ENCODE measurements at places on chromosomes 7 and 10. TPM values are rescaled to one million over a fixed set of nuclear protein-coding genes. Genes with fewer than 3 reads are reported as not detected.

Gene CAV1
- 434 TPM for total RNA-seq

Gene FGFR2
- total RNA-seq = 58.6 TPM

Gene PLXDC2
- total RNA-seq = 46.5 TPM

Gene SPDYE11
- total RNA-seq = not detected

Gene GIMAP8
- total RNA-seq = 15.2 TPM

Gene ZDHHC6
- 18.6 TPM for total RNA-seq

Gene PCGF5
- 57.5 TPM for total RNA-seq

Gene HGF
- total RNA-seq = 13.4 TPM

Gene MIOS
- 21.1 TPM for total RNA-seq

Gene CDK14
- 17.7 TPM for total RNA-seq

Gene MAD1L1
- total RNA-seq = 29.9 TPM

Gene ZNF804B
- total RNA-seq = not detected

Gene NUTM2D
- 2.3 TPM for total RNA-seq

Gene IKZF1
- 3.6 TPM for total RNA-seq

DNA sequence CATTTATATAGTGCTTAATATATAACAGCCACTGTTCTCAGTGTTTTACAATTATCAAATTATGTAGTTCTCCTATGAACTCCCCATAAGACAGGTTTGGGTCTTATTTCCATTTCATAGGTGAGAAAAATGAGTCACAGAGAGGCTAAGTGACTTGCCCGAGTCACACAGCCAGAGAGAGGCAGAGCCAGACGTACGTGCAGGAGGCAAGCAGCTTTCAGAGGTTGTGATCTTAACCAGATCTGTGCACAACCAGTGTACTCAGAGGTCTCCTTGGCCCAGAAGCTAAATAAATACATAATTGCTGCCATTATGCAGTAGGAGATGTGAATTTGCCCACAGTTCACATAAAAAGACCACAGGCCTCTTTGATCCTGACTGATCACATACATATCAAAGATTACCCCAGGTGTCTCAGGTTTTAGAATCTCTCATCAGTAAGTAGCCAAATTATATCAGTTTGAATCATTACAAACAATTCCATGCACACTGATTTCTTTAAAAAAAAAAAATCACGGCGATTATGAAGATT lies 304.7 kb upstream of the AOAH start:
- H3K4me3 ChIP-seq = no peak overlapping the region
- DNase-seq = no peak
- no peaks in the 10 kb centered on the region for H3K36me3 ChIP-seq
- no peaks in the 10 kb centered on the region for H3K27me3 ChIP-seq
- H3K4me1 ChIP-seq = peaks cover 22% of the 10 kb centered on the region

DNA sequence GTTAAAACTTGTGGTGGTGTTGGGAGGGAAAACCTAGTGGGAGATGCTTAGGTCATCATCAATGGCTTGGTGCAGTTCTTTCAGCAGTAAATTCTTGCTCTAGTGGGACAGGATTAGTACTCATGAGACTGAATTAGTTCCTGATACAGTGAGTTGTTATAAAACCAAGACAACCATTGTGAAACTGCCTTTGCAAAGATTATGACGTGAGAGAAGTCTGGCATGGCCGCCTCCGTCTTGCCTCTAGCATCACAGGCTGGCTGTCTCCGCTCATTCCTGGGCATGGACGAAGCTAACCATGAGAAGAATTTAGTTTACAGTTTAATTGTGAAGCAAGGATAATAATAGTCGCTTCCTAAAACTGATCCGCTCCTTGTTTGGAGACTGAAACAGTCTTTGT lies 186.4 kb downstream of the KIF20B start:
- no peaks in the 10 kb centered on the region for H3K36me3 ChIP-seq
- H3K27me3 ChIP-seq = no peaks in the 10 kb centered on the region
- no peak overlapping the region for H3K27ac ChIP-seq
- H3K4me1 ChIP-seq = no peaks in the 10 kb centered on the region
- no peak for DNase-seq

GRCh38 chr10:120103738-120104560 lies 211.4 kb downstream of the SEC23IP start:
- H3K4me3 ChIP-seq = no peak overlapping the region
- no peak for DNase-seq
- H3K36me3 ChIP-seq = no peaks in the 10 kb centered on the region
- no peak overlapping the region for H3K27ac ChIP-seq
- H3K27me3 ChIP-seq = no peaks in the 10 kb centered on the region

- no peak overlapping the region for H3K27ac ChIP-seq
- H3K27me3 ChIP-seq = no peaks in the 10 kb centered on the region
- DNase-seq = peak; percentile 77
Observed at GRCh38 chr10:121338206-121338980, 259.9 kb downstream of the FGFR2 start.

GRCh38 chr7:25026156-25026555 lies 46.2 kb upstream of the OSBPL3 start:
- no peak overlapping the region for H3K27ac ChIP-seq
- H3K36me3 ChIP-seq = no peaks in the 10 kb centered on the region
- no peak for DNase-seq
- no peaks in the 10 kb centered on the region for H3K27me3 ChIP-seq
- H3K4me1 ChIP-seq = peaks cover 3% of the 10 kb centered on the region

GRCh38 chr10:847868-848267 lies 83.6 kb downstream of the LARP4B start:
- no peak for DNase-seq
- H3K4me1 ChIP-seq = peaks cover 20% of the 10 kb centered on the region
- no peaks in the 10 kb centered on the region for H3K27me3 ChIP-seq
- H3K27ac ChIP-seq = no peak overlapping the region

DNA sequence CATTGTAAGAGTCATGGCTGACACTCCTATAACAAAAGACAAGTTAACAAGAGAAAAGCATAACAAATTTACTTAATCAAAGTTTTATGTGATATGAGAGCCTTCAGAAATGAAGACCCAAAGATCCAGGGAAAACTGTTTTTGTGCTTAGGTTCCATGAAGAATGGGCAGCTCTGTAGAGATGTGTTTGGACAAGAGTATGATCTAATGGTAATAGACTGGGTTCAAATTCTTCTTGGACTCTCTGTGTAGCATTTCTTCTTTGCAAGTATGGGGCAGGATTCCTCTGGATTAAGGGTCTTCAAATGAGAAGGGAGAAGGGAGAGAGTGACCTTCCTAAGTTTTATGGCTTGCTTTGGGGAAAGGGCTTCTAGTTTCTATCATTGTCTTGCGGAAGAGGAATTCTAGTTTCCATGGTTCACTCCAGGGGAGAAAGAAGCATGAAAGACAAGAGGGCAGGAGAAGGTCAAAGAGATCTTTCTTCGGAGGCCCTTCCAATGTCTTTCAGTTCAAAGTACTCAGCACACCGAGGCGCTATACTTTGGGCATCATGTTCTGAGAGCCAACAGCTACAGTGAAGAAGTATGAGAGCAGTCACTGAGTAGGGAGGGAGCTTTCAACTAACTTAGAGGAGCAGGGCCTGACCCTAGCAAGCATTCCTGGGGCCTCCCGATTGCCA lies 15.4 kb downstream of the IFIT3 start:
- H3K36me3 ChIP-seq = no peaks in the 10 kb centered on the region
- H3K4me1 ChIP-seq = peaks cover 15% of the 10 kb centered on the region
- H3K27ac ChIP-seq = no peak overlapping the region
- no peak overlapping the region for H3K4me3 ChIP-seq
- no peak for DNase-seq

- peaks cover 22% of the 10 kb centered on the region for H3K4me1 ChIP-seq
- peak overlapping the region; percentile 54 for H3K4me3 ChIP-seq
- H3K36me3 ChIP-seq = no peaks in the 10 kb centered on the region
- peak overlapping the region; percentile 36 for H3K27ac ChIP-seq
- no peak for DNase-seq
Observed at GRCh38 chr10:86632009-86632800, 22.1 kb upstream of the OPN4 start.

DNA sequence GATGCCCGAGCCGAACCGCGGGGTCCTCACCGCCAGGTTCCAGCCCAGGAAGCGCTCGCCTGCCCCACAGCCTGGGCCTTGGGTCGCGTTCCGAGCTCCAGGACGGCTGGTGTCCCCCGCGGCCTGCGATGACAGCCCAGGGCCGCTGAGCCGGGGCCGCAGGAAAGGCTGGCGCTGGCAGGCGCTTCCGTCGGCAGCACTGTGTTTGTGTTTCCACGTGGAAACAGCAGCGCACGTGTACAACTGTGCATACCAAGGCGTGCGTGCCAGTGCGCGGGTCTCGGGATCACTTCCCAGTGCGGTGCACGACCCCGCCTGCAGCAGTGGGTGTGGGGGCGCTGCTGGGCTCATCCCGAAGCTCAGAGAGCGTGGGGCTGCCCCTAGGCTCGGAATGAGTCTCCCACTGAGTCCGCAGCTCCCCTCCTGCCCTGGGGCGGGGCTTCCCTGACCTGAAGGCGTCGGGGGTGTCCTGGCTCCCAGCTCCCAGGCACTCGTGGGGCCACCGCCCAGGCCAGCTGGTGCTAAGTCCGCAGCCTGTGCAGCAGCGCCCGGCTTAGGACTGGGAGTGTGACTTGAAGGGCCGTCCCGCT lies 17.2 kb downstream of the AP5Z1 start:
- peak overlapping the region; percentile 56 for H3K4me3 ChIP-seq
- no peak for DNase-seq
- H3K36me3 ChIP-seq = peaks cover 25% of the 10 kb centered on the region
- peak overlapping the region; percentile 46 for H3K27ac ChIP-seq
- H3K4me1 ChIP-seq = peaks cover 22% of the 10 kb centered on the region

- H3K27me3 ChIP-seq = no peaks in the 10 kb centered on the region
- no peak overlapping the region for H3K4me3 ChIP-seq
- H3K4me1 ChIP-seq = no peaks in the 10 kb centered on the region
- H3K36me3 ChIP-seq = no peaks in the 10 kb centered on the region
- no peak for DNase-seq
- H3K27ac ChIP-seq = no peak overlapping the region
Observed at GRCh38 chr7:157650801-157651200, 314.0 kb downstream of the DNAJB6 start.

- peak overlapping the region; percentile 86 for H3K27ac ChIP-seq
- peaks cover 24% of the 10 kb centered on the region for H3K36me3 ChIP-seq
- no peaks in the 10 kb centered on the region for H3K27me3 ChIP-seq
- H3K4me1 ChIP-seq = peaks cover 87% of the 10 kb centered on the region
Observed at GRCh38 chr10:122163174-122164022, 107.7 kb upstream of the BTBD16 start.

GRCh38 chr10:61779950-61780659 lies 117.4 kb downstream of the CABCOCO1 start:
- H3K27ac ChIP-seq = peak overlapping the region; percentile 62
- no peaks in the 10 kb centered on the region for H3K27me3 ChIP-seq
- no peaks in the 10 kb centered on the region for H3K36me3 ChIP-seq
- no peaks in the 10 kb centered on the region for H3K4me1 ChIP-seq
- DNase-seq = no peak

DNA sequence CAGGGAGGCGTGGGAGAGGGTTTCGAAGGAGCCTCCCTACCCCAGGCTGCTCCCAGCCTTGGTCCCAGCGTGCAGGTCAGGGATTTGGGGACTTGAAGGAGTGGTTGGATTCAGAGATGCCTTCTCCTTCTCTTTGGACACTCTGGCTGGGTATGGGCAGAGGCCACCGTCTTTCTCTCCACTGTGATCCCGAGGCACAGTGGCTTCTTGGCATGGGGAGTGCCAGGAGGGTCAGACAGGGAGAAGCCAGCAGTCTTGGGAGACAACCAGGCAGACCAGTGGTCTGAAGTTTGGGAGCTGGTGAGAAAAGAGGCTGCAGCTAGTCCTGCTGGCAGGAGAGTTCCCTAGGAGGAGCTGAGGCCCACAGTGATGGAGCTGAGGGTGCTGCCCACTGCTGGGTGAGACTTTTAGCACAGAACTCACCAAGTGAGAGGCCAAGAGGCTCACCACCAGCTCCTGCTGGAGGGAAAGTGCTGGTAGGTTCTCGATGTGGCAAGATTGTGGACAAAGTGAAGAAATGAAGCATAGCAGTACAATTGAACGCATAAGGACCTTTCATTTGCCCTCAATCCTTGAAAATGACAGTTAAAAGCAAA lies 35.2 kb upstream of the WDFY4 start:
- H3K4me3 ChIP-seq = no peak overlapping the region
- peaks cover 7% of the 10 kb centered on the region for H3K27me3 ChIP-seq
- no peaks in the 10 kb centered on the region for H3K36me3 ChIP-seq

- no peak overlapping the region for H3K27ac ChIP-seq
- H3K27me3 ChIP-seq = no peaks in the 10 kb centered on the region
- DNase-seq = peak; percentile 34
- H3K4me3 ChIP-seq = no peak overlapping the region
- H3K4me1 ChIP-seq = no peaks in the 10 kb centered on the region
Observed at GRCh38 chr7:31699050-31699449, 12.0 kb downstream of the PPP1R17 start.

- H3K36me3 ChIP-seq = no peaks in the 10 kb centered on the region
- no peak for DNase-seq
- H3K27me3 ChIP-seq = no peaks in the 10 kb centered on the region
- H3K4me1 ChIP-seq = no peaks in the 10 kb centered on the region
- no peak overlapping the region for H3K4me3 ChIP-seq
Observed at GRCh38 chr7:140304191-140304799, 94.0 kb downstream of the SLC37A3 start.

DNA sequence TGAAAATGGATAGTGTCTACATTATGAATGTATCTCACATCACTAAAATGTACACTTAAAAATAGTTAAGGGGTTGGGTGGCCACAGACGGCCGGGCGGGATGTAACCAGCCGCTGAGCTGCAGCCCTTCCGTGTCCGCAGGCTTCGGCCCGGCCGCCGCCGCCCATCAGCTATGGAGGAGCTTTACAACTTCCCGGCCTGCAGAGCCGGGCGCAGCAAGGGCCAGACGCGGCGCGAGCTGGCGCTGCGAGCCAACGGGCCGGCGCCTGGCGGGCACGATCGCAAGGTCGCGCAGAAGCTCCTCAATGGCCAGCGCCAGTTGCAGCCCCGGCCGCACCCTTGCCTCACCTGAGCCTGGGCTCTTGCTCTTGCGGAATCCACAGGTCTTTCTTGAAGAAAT lies 69.1 kb downstream of the KMT2C start:
- no peak overlapping the region for H3K27ac ChIP-seq
- peaks cover 4% of the 10 kb centered on the region for H3K36me3 ChIP-seq
- no peak for DNase-seq
- no peak overlapping the region for H3K4me3 ChIP-seq
- peaks cover 76% of the 10 kb centered on the region for H3K4me1 ChIP-seq
- H3K27me3 ChIP-seq = no peaks in the 10 kb centered on the region

DNA sequence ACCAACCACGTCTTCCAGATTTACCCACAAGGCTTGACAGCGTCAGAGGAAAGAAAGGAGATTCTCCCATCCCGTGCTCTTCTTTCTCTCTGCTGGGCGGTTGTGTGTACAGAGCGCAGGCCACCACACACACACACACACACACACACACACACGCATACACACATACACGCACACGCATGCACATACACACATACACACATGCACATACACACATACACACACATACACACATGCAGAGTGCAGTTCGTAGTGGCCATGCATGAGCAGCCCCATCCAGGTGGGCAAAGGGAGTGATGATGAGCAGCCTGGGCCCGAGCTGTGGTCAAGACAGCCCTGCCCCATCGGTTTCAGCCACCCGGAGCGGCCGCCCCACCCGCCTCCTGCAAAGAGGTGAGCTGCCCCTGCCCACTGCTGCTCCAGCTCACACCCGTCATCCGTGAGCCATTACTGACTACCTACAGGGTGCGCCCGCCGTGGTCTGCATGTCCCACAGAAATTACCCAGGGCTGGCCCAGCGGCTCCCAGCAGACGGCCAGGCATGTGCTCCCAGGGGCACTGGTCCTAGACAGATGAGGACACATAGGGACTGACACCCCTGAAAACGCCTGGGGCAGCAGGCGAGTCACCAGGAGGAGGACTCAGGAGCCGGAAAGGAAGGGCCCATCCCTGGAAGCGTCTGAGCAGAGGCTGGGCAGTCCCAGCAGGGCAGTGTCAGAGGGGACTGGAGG lies 69.6 kb downstream of the ASB13 start:
- peaks cover 17% of the 10 kb centered on the region for H3K4me1 ChIP-seq
- no peak overlapping the region for H3K27ac ChIP-seq
- no peak overlapping the region for H3K4me3 ChIP-seq

GRCh38 chr7:101815826-101816594 lies 1.4 kb upstream of the CUX1 start:
- peaks cover 44% of the 10 kb centered on the region for H3K4me1 ChIP-seq
- no peak for DNase-seq
- peak overlapping the region; percentile 93 for H3K4me3 ChIP-seq
- H3K36me3 ChIP-seq = no peaks in the 10 kb centered on the region
- peak overlapping the region; percentile 88 for H3K27ac ChIP-seq

Measured in esophagus muscularis mucosa (tissue), 4 donors.